ENCODE measurements at places on chromosomes 4 and X.
A peak's percentile ranks its signal among the peaks of the same experiment; 100 is the strongest.

DNA sequence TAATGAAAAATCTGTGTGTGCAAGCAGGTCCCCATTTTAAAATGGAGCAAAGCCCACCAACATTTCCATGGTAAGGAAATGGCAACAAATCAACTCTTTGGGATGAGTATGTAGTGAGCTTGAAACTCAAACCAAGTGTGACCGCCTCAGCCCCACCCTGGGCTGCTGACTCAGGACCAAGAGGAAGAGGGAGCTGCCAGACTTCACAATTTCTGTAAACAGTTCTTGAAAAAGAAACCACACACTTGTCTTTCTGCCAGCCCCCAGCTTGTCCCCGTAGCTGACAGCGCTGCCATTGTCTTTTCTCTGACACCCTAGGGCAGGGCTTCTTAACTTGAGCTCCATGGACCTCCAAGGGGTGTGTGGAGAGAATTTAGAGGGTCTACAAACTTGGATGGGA lies 10.3 kb downstream of the RTL5 start:
- no peak for DNase-seq

DNA sequence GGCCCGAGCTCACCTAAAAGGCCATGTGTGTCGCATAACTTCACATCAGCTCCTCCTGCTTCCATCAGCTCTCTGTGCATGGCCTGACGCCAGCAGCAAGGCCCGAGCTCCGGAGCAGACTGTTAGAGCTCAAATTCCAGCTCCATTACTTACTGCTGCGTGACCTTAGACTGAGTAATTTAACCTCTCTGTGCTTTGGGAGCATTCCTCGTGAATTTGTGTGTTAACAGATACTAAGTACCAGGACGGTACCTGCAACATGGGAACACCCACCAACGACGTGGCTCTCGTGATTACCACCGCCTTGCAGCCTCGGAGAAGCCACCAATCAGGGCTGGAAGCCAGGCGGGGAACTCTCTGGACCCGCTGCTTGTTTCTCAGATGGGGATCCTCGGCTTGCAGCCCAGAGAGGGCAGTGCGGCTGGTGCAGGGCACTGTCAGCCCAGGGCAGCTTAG lies 12.9 kb downstream of the LETM1 start:
- DNase-seq = no peak

DNA sequence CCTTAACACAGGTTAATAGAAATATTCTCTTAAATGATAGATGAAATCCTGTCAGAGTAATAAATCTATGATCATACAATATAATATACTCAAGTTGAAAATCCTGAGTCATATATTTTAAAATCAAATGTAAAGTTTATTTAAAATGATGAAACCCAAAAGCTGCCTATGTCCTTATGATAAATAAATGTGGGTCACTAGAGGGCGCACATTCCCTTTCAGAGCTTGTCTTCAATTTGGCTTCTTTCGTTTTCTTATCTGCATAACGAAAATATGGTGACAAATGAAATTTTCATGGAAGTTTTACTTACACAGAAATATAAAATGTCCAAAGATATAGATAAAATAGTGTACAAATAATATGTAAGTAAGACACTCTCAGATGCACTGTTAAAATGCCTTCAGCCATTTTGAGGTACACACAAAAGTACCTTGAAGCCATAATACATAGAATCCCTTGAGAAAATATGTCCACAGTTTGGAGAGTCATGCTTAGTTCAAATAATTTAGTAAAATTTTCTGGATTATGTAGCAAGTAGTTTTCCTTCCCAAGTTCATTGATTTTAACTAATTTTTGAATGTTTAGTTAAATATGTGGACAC lies 680.4 kb downstream of the DMD start:
- DNase-seq = peak; percentile 57

GRCh38 chr4:163755013-163755412 lies 260.5 kb downstream of the TMA16 start:
- peak; percentile 19 for DNase-seq

DNA sequence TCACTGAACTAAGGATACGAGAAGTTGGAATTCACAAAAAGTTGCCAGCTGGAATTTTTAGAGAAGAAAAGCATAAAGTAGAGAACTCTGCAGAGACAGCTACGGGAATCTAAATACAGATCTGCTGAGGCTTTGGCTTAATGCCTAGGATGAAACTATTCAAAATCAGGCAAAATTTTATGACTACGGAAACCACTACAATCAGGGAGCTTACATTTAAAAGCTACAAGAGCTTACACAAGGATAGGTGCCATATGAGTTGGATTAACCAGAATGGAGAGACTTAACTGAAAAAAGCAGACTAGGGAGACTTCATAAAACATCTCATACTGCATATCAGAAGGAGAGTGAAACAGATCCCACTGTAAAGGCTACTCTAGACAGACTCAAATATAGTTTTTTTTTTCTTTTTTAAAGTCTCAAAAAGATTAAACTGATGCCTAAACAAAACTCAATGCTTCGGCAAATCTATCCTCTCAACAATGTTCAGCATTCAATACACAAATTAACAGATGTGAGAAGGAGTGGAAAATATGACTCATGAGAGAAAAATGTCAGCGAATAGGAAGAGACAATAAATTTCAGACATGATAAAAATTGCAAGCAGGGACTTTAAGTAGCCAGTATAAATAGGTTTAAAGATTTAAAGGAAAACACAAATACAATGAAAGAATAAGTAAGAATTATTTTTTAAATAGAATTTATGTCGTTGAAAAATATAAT lies 586.1 kb downstream of the FSTL5 start:
- no peak for DNase-seq

GRCh38 chr4:167775375-167775774 lies 317.0 kb upstream of the ANXA10 start:
- DNase-seq = no peak

DNA sequence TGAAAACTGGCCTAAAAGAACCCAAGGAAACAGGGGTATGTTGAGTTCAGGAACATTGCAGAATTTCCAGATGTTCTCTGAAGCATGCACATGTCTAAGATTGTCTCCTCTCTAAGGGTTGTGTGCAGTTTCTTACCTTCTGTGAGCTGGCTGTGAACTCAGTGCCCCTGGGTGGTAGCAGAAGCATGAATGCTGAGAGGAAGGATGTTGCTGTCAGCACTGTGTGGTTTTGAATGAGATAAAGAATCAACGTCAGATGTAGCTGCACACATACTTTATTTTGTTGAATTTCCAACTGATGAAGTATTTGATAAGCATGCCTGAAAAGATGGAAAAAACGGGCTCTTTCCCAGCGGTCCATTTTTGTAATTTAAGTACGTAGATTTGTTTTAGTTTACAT lies 23.8 kb upstream of the CD38 start:
- DNase-seq = no peak

GRCh38 chrX:134453631-134454030 lies 6.3 kb upstream of the HPRT1 start:
- no peak for DNase-seq

DNA sequence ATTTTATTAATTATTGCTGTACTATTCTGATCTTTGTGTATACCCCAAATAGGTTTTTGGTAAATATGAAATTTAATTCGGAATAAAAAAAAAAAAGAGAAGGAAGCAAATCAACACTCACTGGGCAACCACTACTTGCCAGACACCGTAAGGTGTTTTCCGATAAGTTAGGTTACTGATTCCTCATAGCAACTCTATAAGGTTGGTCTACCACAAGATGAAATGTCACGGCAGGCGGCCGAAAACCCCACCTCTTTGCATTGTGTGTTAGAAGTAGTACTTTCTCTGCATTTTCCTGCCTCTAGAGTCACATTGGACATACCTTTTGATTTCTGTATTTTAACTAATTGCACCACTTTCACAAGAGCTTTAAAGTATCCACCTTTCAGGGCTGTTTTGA lies 44.5 kb upstream of the RASGEF1B start:
- DNase-seq = no peak

- DNase-seq = no peak
Measured at GRCh38 chrX:116756958-116757357, 294.2 kb upstream of the CT83 start.

GRCh38 chrX:87265518-87265917 lies 252.1 kb upstream of the KLHL4 start:
- DNase-seq = no peak

DNA sequence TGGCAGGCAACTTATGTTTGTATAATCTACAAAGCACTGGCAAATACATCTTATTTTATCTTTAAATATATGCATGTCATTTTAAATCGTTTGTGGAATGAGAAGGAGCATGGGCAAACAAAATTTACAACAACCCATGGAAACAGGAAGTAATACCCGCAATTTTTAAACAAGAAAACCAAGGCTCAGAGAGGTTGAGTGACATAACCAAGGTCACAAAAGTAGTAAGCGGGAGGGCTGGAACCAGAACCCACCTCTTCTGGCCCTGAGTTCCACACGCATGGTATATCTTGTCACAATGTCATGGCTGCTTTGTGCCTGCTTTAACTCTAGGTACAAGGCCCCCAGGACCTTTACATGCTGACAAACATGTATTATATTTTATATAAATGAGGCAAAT lies 52.9 kb downstream of the SLC7A11 start:
- DNase-seq = no peak

DNA sequence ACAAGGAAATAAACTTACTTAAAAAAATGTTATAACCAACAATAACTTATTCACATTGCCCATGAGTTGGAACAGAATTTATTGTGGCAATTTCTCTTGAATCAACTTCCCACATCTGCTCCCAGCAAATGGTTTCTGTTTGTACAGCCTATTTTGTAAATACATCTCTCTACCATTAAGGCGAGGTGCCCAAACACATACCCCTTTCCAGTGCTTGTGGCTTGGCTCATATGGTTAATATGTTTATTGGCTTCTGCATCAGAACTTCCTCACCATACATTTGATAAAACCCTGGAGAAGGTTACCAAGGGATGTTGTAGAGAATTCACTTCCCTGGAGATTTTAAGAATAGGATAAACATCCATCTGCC lies 207.1 kb downstream of the SOWAHB start:
- DNase-seq = peak; percentile 30

- DNase-seq = no peak
Measured at GRCh38 chr4:183100298-183100599, 1.2 kb downstream of the WWC2 start.

- no peak for DNase-seq
Measured at GRCh38 chr4:69099910-69100309, 3.6 kb downstream of the UGT2B7 start.
